ENCODE measurements at places on chromosomes 2 and 18.

- DNase-seq: no peak
Measured at GRCh38 chr2:177322801-177323261, 58.3 kb upstream of the NFE2L2 start.

DNA sequence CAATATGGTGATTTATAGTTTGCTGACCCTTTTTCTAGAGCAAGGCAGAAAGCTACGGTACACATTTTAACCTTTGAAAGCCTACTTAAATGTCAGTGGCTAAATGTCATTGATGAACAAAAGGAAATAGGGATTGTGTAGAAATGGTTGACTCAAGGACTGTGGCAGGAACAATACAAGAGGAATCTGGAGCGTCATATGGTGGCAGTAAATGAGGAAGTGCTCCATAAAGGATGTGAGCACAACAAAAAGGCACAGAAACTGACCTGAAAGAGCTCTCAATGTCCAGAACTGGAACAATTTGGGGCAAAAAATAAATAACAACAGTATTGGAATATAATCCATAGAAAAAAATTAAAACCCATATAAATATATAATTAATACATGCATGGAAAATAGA is 443.9 kb upstream of the VRK2 start:
- no peak for DNase-seq

DNA sequence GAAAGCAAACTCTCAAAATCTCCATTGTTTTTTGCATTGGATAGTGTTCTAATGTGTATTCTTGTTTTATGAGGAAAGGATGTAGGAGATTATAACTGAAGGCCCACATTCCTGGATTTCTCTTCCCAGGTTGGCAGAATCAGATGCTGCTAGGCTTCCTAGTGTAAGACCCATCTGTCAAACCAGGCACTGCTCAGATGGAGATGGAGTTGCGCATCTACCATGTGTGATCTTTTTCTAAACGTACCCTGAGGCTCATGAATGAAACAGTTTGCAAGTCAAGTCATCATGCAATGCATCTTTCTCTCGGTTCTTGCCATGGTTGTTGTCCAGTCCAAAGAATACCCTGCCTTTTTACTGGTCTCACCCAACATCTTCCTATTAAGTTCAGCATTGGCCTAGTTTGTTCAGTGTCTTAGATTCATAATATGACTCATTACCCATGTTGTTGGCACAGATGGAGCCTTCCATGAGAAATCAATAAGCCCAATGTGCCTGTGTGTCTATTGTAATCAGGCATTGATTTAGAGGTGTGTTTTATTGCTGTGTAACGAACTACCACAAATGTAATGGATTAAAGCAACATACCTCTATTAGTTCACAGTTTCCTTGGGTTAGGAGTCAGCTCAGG is 127.4 kb downstream of the NYAP2 start:
- no peak for DNase-seq

- DNase-seq: no peak
Measured at GRCh38 chr2:215420471-215420935, 15.4 kb downstream of the FN1 start.

DNA sequence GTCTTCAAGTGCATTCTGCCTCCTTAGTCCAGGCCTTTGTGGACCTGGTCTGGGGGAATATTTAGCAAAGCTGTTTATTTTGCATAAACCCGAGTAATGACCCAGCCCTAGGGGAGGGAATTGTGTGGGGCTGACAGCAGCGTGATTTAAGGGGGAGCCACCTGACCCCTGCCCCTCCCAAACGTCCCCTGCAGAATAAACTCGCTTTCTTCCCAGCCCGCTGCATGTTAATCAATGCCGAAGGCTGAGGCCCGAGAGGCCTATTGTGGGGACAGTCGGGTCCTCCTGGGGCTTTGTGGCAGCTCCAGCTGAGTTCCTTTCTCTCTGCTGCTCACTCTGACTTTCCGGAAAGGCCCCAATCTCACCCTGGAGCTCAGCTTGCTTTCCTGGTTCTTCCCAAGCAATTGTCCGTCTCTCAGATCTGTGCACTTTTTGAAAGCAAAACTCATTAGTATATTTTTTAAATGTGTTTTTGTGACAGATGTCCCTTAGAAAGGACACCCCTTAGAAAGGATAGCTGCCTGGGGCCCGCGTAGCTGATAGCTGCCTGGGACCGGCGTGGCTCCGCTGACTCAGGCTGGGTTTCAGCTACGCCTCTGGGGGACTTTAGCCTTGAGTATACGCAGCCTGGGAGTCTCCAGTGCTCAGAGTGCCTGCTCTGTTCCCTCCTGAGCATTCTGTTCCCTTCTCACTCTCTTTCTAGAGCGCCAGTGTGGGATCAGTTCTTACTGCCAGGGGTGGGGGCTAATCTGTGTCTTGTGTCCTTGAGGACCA is 158.3 kb downstream of the GLI2 start:
- DNase-seq: no peak

- DNase-seq: no peak
Measured at GRCh38 chr2:167177196-167177595, 288.9 kb downstream of the XIRP2 start.

- DNase-seq: no peak
Measured at GRCh38 chr2:237754182-237754581, 44.4 kb upstream of the RBM44 start.

GRCh38 chr18:51108330-51108729 is 78.3 kb downstream of the SMAD4 start:
- DNase-seq: no peak

DNA sequence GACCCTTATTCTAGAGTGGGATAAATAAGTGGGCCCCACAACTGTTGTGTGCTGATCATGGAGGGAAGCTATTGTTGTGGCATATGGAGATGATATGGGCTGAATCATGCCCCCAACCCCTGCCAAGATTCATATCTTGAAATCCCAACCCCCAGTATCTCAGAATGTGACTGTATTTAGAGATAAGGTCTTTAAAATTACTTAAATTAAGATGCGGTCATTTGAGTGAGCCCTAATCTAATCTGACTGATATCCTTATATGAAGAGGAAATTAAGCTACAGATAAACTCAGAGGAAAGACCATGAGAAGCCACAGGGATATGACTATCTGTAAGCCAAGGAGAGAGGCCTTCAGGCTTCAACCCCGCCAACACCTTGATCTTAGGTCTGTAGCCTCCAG is 188.3 kb upstream of the RND3 start:
- DNase-seq: no peak

- no peak for DNase-seq
Measured at GRCh38 chr18:40004246-40004645, 1950.8 kb upstream of the PIK3C3 start.

GRCh38 chr2:180846756-180847472 is 133.5 kb upstream of the UBE2E3 start:
- no peak for DNase-seq

GRCh38 chr2:112840068-112840445 is 3.5 kb upstream of the IL1B start:
- no peak for DNase-seq

- DNase-seq: no peak
Measured at GRCh38 chr2:45031028-45031427, 21.8 kb upstream of the SIX2 start.

- DNase-seq: no peak
Measured at GRCh38 chr2:10610213-10610910, 79.4 kb downstream of the NOL10 start.

GRCh38 chr18:3281456-3282400 is 19.8 kb downstream of the MYL12B start:
- no peak for DNase-seq

GRCh38 chr2:142944264-142944663 is 66.8 kb downstream of the KYNU start:
- no peak for DNase-seq

DNA sequence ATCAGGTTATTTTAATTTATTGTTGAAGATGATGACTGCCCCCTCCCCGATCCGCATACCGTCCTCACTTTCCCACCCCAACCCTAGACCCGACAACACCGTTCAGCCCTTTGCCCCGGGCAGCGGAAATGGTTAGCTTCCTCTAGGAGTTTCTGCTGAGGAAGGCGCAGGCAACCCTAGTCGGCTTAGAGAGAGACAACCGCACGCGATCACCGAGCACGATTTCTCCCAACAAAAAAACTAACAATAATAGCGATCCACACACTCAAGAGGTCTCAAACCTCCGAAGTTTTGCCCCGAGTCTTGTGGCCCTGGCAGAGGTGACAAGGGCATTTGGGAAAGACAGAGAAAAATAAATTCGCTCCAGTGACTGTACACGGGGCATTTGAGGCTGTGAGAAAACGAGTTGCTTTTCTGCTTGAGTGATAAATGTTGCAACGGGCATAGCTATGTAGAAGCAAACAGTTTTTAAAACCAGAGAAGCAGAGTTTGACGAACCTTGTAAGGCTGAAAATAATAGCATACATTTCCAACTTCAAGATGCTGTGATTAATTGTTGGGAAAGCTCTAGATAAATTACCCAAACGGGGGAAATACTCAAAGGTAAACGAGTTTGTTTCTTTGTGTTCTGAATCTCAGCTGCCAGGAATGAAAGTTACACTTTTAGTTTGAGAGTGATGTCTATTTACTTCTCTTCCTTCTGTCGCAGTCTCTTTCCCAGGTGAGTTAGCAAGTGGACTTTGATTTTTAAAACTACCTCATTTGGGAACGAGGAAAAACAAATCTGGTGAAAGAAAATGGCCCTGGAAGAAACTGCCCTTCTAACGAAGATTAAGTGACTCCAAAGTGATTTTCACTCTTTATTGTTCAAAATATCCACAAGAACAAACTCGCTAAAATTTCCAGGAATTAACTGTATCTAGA is 11.0 kb upstream of the SIX3 start:
- no peak for DNase-seq

DNA sequence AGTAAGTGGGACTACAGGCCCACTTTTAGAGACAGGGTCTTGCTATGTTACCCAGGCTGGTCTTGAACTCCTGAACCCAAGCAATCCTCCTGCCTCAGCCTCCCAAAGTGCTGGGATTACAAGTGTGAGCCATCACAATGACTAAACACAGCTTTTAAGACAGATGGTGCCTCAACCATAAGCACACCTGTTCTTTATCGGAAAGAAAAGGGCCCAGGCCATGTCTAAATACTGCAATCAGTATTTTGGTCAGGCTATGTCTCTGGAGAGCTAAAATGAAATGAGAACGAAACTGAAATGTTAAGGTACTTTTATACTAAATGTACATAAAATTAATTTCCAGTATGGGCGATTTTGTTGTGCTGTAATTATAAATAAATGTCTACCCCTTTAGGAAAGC is 69.5 kb upstream of the SPTBN1 start:
- no peak for DNase-seq

GRCh38 chr2:88141952-88142351 is 14.1 kb upstream of the FABP1 start:
- no peak for DNase-seq

- DNase-seq: no peak
Measured at GRCh38 chr2:183872131-183872530, 726.2 kb upstream of the ZNF804A start.

All from activated naive CD4-positive, alpha-beta T cell (primary cell).